ENCODE measurements at places on chromosomes 11 and 22.

- no peak for DNase-seq
Observed at GRCh38 chr22:49483281-49483870, 344.3 kb downstream of the BRD1 start.

DNA sequence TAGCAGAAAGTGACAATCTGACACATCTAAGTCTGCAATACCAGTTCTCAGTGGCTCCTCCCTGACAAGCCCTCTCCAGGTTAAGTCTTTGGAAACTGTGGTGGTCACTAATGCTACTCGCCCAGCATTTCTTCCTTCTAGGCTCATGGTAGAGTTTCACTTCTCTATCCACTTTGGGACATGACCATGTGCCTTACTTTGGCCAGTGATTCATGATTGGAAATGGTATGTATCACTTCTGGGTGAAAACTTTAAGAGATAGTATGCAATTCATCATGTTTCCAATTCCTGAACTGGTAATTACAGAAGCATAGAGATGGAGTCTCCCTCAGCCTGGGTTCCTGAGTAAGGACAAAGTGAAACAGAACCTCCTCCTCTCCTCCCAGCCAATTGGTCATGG, 151.5 kb upstream of the LMO1 start:
- no peak for DNase-seq

GRCh38 chr11:102191832-102192231, 81.6 kb downstream of the YAP1 start:
- DNase-seq, result no peak

DNA sequence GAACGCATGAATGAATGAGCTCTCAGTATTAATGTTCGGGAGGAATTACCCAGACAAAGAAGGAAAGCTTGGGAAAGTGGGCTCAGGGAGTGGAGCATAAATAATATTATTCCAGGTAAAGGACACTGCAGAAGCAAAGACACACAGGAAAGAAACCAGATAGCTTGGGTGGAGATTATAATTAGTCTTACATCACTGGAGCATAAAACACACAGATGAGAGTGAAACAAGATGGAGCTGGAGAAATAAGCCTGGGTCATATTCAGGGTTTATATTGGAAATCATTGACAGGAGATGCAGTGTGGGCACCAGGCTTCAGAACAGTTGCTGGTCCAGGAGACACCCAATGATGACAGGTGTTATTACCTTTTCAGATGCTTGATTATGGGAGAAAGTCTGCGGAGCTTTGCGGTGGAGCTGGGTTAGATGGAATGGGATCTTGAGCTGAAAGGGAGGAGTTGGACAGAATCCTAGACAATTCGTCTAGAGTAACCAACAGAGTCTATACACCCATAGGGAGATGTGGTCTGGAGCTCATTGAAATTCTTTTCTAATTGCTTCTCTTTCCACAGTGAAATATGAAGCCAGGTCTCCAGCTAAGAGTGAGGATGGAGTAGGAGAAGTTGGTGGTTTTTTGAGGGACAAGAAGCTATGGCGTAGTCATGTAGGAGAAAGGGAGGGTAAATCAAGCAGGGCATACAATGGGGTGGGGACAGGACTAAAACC, 227.2 kb downstream of the FAM76B start:
- no peak for DNase-seq

DNA sequence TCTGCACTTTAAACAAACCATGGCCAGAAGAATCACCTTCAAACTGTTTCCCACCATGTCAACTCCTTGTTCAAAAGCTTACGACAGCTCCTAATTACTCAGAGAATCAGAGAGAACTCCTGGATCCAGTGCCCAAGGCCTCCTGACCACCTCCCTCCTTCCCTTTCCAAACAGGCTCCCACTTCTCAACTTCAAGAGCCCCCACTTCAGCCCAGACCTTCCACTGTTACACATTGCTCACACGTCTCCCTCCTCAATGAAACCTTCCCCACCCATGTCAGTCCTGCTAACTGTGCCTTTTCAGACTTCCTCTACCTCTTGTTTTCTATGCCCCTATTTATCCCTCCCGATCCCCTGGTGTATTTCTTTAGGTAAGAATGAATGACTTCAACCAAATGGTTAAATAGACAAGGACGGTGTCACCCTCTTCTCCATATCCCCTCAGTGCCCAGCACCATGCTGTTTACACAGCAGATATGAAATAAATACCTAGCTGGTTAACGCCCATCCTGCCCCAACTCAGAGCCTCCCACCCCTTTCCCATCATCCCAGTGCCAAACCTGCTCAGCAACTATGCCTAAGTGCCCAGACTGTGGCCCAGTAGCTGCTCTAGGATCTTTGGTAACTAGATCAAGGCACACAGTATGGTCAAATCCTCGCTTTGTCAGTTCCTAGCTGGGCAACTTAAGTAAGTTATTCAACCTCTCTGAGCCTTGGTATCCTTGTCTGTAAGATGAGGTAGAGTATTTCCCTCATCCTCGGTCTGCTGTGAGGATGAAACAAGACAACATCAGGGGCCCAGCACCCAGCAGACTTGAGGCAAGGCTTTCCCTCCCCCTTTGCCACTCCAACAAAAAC, 36.8 kb downstream of the PLEKHA7 start:
- DNase-seq, result no peak

DNA sequence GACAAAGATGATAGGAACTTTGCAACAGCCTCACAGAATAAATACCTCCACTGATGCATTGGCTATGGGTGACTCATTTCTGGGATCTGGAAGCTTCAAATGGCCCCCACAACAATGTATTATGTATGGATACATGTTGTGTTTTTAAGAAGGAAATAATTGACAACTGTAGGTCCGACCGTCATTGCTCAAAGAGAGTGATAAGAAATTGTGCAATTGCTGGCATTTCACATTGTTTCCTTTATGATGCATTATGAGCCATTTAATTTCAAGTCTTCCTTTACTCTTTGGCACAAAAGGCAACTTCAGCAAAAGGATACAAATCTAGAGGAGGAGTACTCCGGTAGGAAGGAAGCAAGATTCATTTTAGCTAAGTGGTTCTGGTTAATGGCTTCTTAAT, 2.0 kb downstream of the ANO3 start:
- no peak for DNase-seq

- DNase-seq, result no peak
Observed at GRCh38 chr11:114987186-114987760, 308.9 kb downstream of the NXPE2 start.

DNA sequence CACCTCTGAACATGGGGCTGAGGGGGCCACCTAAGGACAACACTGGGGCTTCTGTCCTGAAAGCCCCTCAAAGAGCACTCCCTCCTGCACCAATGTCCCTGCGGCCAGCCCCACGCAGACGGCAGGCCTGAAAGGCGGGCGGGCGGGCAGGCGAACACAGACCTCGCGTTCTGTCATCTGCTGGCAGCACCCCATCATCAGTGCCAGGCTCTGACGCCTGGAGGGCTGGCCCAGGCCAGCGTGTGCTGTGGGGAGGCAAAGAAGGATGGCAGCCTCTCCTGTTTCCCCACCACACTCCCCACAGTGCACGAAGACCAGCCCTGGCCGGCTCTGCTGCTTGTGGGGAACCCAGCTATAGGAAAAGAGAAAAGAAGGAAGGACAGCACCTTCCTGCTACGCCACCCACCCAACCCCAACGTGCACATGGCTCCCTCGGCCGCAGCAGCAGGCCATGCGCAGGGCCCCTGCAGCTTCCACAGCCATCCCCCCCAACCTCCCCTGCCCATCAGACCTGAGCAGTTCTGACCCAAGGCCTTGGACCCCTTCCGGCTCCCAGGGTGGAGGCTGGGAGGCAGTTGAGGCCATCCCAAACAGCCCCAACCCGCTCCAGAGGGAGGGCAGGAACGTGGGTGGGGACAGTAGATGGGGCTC, 3.5 kb downstream of the SBF1 start:
- no peak for DNase-seq

- no peak for DNase-seq
Observed at GRCh38 chr11:121870206-121871045, 245.6 kb downstream of the BLID start.

DNA sequence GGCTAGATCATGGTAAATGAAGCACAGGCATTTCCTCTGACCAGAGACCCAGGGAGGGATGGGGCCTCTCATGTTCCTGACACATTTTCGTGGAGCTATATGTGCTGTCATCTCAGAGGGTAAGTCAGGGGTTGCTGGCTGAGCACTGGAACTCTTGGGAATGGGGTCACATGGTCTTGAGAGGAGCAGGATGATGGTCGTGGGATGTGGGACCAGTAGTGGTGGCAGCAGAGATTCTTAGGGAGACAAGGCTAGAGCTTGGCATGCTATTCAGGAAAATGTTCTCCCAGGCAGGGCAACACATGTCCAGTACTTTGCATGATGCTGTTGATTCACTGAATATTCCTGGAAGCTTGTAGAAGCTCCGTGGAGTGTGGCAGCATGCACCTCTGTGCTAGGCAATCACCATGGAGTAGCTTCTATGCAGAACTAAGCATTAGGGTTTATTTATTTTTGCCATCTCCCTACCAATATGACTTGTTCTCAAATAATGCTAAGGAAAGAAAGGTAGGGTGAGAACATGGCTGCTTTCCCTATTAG, 31.4 kb upstream of the TTC12 start:
- no peak for DNase-seq

DNA sequence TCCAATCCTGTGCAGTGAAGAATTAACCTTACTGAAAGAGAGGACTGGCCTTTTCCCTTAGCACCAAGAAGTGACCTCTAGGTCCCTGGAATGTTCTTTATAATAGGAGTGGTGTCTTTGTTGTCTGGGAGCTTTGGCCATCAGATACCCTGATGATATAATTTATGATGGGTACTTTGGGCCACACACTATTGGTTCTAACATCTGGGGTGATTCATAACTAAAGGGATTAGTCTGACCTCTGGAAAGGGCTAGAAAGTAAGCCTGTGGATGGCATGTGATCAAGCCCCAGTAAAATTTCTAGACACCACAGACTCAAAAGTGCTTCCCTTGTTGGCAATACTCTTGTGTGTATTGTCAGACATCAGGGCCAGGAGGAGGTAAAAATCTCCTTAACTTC, 891.2 kb downstream of the KCNA4 start:
- no peak for DNase-seq

DNA sequence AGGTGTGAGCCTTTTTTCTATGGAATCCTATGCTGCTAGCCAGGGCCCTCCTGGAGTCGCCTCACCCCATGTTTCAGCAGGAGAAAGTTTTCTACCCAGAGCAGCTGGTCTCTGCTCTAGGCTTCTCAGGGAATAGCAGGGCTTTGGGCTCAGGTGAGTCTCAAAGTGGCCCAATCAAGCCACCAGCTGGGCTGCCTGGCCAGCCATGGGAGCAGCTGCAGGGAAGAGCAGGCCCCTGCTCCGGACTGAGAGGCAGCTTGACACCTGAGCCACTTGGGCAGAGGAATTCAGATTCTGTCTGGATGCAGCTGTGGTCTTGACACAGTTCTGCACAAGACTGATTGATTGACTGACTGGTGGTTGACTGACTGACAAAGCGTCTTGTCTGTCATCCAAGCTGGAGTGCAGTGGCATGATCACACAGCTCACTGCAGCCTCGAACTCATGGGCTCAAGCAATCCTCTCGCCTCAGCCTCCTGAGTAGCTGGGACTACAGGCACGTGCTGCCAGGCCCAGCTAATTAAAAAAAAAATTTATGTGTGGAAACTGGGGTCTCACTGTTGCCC, 57.5 kb upstream of the ARFGAP3 start:
- no peak for DNase-seq

GRCh38 chr22:46044621-46045458, 67.9 kb upstream of the WNT7B start:
- no peak for DNase-seq

DNA sequence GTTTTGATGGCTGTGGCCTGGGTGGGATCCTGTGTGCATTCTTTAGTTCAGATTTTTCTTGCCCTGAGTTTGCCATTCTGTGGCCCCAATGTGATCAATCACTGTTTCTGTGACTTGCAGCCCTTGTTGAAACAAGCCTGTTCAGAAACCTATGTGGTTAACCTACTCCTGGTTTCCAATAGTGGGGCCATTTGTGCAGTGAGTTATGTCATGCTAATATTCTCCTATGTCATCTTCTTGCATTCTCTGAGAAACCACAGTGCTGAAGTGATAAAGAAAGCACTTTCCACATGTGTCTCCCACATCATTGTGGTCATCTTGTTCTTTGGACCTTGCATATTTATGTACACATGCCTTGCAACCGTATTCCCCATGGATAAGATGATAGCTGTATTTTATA, 620 bp downstream of the OR4C16 start:
- no peak for DNase-seq

DNA sequence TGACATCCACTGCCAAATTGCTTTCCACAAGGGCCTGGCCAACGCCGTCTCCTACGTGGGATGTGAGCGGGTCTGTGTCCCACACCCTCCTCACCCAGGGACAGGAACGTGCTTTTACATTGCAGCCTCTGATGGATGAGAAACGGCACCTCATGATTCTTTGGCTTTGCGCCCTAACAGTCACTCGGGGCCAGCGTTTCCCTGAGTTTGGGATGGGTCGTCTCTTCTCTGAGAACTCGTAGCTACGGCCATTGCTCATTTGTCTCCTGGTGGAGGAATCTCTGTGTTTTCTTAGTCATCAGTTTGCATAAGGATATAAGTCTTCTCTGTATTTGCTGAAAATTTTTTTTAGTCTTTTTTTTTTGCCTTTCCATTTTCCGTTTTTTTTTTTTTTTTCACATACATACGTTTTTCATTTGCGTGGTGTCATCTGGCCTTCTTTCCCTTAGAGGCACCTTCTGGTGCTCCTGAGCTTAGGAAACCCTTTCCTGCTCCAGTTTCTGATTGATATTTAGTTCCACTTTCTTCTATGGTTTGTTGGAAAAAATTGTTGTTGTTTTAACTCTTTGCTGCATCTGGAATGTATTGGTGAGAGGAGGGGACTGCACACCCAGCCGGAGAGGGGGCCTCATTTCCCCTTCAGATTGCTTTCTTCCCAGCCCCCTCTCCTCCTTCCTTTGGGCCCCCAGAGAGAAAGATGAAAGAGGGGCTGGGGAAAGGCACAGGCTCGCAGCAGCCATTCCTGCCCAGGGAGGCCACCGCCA, 12.0 kb downstream of the TNNT3 start:
- DNase-seq, result no peak

DNA sequence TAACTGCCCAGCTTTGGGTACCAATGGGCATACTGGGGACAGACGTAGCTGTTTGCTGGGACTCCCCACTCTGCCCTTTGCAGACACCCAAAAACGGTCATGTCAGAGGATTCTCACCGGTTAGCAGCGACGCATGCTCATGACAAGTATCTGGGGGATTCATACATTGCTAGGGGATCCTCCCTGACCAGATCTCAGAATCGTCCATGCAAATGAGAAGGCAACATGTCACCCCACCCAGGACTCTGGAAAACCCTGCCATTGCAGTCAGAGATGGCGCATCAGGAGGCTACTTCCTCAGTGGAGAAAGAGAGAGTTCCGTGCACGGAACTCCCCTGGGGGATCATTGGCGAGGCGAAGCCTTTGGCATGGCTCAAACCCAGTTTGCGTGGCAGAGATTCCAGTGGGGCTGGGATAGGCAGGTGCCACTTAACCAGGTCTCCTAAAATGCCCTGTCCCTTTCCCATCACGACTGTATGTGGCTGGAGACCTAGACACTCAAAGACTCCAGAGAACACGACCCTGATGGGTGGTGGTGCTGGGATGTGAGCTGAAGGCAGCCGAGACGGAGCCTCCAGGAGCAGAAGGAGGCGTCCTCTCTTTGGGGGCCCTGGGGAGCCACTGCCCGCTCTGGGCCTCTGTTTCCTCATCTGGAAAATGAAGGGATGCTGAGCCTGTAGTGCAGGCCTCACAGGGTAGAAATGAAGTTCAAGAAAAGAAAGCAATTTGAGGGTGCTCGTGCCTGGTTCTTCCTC, 4.9 kb downstream of the RGL4 start:
- DNase-seq, result no peak
